Activated CD4-positive, alpha-beta memory T cell treated with anti-CD3 and anti-CD28 coated beads, Interleukin-2, amount 10 ng/mL, durations not matched to agents 7 days and 5 days (primary cell): ENCODE measurements at places on chromosomes 4 and X.
A peak's percentile ranks its signal among the peaks of the same experiment; 100 is the strongest.

- DNase-seq: no peak
These were observed 651 bp downstream of the UCHL1 start for GRCh38 chr4:41257257-41257901.

DNA sequence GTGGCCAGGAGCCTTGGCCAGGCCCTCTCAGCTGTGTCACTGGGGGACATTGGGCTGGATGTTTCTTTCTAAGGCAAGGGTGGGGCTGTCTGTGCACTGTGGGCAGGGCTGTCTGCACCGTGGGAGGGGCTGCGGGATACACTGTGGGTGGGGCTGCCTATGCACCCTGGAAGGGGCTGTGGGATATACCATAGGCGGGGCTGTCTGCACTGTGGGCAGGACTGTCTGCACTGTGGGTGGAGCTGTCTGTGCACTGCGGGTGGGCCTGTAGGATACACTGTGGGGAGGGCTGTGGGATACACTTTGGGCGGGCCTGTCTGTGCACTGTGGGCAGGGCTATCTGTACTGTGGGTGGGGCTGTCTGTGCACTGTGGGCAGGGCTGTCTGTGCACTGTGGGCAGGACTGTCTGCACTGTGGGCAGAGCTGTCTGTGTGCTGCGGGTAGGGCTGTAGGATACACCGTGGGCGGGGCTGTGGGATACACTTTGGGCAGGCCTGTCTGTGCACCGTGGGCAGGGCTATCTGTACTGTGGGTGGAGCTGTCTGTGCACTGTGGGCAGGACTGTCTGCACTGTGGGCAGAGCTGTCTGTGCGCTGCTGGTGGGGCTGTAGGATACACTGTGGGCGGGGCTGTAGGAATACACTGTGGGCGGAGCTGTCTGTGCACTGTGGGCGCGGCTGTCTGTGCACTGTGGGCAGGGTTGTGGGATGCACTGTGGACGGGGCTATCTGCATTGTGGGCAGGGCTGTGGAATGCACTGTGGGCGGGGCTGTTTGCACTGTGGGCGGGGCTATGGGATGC is 31.1 kb downstream of the ACOX3 start:
- DNase-seq: peak; percentile 84

- DNase-seq: no peak
These were observed 22.7 kb upstream of the SEPTIN11 start for GRCh38 chr4:76926841-76927240.

DNA sequence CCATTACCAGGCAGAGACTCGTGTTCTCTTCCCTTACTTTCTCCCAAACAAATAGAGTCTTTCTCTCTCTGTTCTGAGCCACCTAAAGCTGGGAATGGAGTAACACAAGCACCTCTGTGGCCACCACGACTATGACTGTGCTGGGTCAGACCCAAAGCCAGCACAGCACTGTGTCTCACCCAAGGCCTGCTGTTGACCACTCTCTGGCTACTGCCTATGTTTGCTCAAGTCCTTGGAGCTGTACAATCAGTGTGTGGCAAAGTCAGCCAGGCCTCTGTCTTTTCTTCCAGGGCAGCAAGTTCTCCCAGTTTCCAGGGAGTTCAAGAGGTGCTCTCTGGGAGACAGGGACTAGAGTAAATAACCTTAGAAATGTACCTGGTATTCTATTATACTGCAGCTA is 239.4 kb downstream of the FAM47A start:
- DNase-seq: no peak

DNA sequence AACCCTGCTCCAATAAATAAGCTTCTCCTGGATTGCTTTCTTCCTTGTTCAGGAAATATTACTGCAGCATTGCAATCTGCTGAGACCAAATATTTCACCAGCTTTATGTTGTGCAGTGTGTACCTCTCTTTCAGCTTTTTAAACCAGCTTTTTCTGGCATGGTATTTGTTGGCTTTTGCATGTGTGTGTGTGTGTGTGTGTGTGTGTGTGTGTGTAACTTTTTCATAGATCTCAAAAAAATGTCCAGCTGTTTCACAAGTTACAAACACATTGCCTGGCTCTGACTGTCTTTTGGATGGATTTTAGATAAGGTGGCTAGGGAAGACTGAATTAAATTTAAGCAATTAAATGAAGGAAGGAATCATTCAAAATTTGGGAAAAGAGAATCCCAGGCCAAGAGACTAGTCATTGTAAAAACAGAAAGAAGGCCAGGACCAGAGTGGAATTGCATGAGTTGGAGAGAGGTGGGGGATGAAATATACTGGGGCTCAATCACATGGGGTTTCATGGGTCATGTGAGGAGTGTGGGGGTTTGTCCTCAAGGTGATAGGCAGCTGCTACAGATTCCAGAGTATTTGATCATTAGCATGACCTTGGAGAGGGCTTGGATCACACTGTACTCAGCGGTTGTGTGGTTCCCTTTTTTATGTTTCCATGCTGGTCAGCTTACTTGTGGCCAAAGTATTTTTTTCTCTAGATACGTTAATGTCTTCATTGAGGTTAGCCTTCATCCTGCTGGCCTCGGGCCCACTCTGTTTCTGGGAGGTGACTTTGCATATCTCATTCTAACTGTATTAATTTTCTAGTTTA is 357.7 kb upstream of the BOD1L1 start:
- DNase-seq: no peak

GRCh38 chrX:27186671-27187070 is 276.5 kb downstream of the PPP4R3C start:
- peak; percentile 20 for DNase-seq
